ENCODE measurements at places on chromosomes 3 and 15.

DNA sequence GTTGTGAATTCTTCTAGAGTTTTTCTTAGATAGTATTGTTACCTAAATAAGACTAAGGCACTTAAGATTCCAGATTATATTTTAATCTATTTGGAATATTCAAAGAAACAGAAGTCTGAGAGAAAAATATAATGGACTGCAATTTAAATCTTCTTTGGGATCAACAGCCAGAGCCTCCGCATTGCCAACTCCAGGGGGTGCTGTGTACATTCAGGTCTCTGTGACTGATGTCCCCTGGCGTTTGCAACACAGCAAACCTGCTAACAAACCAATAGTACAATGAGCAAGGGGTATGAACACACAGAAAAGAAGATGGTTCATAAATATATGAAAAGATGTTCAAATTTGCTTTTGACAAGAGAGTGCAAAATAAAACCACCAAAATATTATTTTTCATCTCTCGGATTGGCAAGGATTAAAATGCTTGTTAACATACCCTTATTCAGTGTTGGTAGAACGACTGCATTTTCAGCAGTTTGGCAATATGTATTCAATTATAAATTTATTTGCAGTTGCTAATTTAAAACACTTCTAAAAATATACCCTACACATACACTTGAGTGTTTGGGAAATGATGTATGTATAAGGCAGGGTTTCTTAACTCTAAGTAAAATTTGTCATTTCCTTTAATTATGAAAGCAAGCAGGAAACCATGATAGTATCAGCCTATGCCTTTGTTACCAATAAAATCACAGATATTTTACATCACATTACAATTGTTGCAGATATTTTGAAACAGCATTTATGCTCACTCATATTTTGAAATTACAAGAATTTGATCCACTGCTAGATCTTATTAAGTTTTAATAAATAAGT is 16.1 kb upstream of the TM4SF1 start:
- DNase-seq, result no peak
- no peaks in the 10 kb centered on the region for H3K27me3 ChIP-seq
- no peaks in the 10 kb centered on the region for H3K36me3 ChIP-seq
- peak overlapping the region; percentile 16 for H3K27ac ChIP-seq
- no peak overlapping the region for H3K4me3 ChIP-seq

- H3K4me3 ChIP-seq, result no peak overlapping the region
- no peak for DNase-seq
- no peaks in the 10 kb centered on the region for H3K36me3 ChIP-seq
Observed at GRCh38 chr3:67712259-67712658, 57.8 kb upstream of the SUCLG2 start.

- H3K27me3 ChIP-seq, result no peaks in the 10 kb centered on the region
- H3K4me3 ChIP-seq, result no peak overlapping the region
- no peak overlapping the region for H3K27ac ChIP-seq
- DNase-seq, result no peak
- no peaks in the 10 kb centered on the region for H3K36me3 ChIP-seq
Observed at GRCh38 chr3:16474216-16474615, 39.3 kb downstream of the RFTN1 start.

- no peaks in the 10 kb centered on the region for H3K27me3 ChIP-seq
- DNase-seq, result no peak
- peaks cover 7% of the 10 kb centered on the region for H3K4me1 ChIP-seq
Observed at GRCh38 chr3:72158639-72159326, 373.8 kb upstream of the PROK2 start.

DNA sequence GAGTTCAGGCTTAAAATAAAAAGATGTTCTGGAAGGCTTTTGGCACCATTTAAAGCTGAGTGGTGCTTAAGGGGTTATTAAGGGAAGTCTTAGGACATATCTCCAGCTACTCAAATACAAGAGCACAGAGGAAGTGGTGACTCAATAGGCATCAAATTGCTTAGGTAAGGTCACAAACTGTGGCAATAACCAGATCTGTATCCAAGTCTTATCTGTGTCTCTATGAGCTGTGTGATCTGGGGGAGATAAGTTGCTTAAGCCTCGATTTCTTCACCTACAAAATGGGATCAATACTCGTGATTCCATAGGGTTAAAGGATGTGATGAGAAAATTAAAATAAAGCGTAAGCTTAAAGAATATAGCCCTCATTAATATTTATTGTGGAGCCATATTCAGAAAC is 7.6 kb downstream of the HDC start:
- H3K27ac ChIP-seq, result peak overlapping the region; percentile 18
- peaks cover 21% of the 10 kb centered on the region for H3K4me1 ChIP-seq
- no peak overlapping the region for H3K4me3 ChIP-seq
- no peaks in the 10 kb centered on the region for H3K36me3 ChIP-seq
- no peak for DNase-seq
- H3K27me3 ChIP-seq, result no peaks in the 10 kb centered on the region

GRCh38 chr3:17489139-17489538 is 253.3 kb downstream of the TBC1D5 start:
- H3K4me1 ChIP-seq, result peaks cover 6% of the 10 kb centered on the region
- DNase-seq, result no peak
- no peak overlapping the region for H3K4me3 ChIP-seq
- H3K27ac ChIP-seq, result no peak overlapping the region
- no peaks in the 10 kb centered on the region for H3K27me3 ChIP-seq
